ENCODE measurements at places on chromosomes 5 and 9.

DNA sequence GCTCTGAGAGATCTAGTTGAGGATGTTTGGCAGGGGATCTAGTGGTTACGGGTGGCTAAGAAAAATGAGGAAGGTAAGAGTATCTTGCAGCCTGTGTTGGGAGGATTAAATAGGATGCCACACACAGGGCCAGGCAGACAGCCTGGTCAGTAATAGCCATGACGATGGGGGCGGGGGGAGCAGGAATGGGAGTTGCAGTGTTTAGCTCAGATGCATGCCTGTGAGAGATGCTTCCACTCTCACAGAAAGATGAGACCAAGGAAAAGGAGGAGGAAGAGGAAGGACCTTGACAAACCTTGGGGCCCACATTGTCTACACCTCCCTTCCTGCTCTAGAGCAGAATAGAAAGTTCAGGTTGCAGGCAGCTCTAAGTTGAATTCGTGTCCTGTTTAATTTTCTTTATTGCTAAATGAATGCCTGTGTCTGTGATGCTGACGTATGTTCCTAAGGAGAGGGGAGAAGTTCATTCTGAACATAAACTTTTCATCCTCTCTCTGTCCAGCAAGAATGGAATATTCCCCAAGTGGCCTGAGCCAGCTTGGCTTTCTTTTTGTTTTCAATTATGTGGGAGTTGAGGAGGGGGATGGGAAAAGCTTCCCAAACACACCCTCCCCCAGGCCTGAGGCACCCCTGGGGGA is 28.7 kb downstream of the TGFBI start:
- H3K36me3 ChIP-seq, result no peaks in the 10 kb centered on the region
- no peaks in the 10 kb centered on the region for H3K27me3 ChIP-seq
- H3K27ac ChIP-seq, result no peak overlapping the region
- DNase-seq, result no peak

DNA sequence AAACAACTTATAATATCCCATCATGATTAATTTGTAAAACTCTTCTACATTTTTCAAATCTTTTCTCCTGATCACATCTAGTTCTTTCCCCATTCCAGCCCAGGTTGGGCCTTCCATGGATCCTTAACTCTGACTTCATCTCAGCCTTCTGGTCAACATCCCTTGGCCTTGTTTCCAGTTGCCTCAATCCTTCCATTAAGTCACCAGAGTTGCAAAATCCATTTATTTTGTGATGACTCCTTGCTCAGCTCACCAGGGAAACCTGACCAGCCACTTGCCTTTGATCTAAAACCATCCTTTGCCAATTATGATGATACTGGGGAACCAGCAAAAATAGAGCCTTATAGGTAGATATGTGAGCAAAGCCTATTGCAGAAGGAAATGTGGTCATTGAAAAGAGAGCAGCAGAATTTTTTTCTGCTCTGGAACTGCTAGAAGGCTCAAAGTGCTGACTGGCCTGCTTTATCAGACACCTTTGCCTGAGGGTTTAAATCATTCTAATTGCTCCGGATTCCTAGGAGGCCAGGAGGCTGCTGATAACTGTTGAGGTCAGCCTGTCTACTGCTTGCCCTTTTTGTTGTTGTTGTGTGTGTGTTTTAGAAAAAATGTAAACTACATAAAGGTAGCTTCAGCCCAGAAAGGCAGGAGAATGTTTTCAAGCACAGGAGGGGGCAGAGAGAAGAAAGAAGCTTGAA is 512.2 kb upstream of the GRIA1 start:
- no peaks in the 10 kb centered on the region for H3K4me1 ChIP-seq
- no peak overlapping the region for H3K27ac ChIP-seq
- H3K36me3 ChIP-seq, result no peaks in the 10 kb centered on the region
- no peaks in the 10 kb centered on the region for H3K27me3 ChIP-seq
- DNase-seq, result no peak
- no peak overlapping the region for H3K4me3 ChIP-seq

- H3K4me3 ChIP-seq, result no peak overlapping the region
- H3K27me3 ChIP-seq, result no peaks in the 10 kb centered on the region
- H3K36me3 ChIP-seq, result no peaks in the 10 kb centered on the region
- DNase-seq, result no peak
Observed at GRCh38 chr5:181001947-181002346, 13.3 kb downstream of the BTNL3 start.

DNA sequence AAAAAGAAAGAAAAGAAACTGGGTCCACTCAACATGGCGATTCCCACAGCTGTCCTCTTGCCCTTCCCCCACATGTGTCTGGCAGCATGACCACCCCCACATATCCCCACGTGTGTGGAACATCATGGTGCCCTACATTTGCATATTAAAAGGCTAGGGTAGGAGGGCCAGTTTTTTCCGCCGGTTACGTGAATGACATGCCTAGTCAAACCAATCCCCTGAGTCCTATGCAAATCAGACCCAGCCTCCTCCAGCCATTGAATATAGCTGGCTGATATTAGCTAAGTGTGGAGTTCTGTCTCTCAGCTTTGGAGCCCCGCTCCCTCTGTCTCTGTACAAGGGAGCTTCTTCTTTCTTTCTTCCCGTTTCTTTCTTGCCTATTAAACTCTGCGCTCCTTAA is 33.0 kb upstream of the CCDC112 start:
- peaks cover 15% of the 10 kb centered on the region for H3K27me3 ChIP-seq
- no peak for DNase-seq
- H3K4me3 ChIP-seq, result no peak overlapping the region

GRCh38 chr5:139147483-139148087 is 50.6 kb downstream of the SIL1 start:
- no peak for DNase-seq
- H3K36me3 ChIP-seq, result no peaks in the 10 kb centered on the region
- H3K4me3 ChIP-seq, result no peak overlapping the region
- no peaks in the 10 kb centered on the region for H3K4me1 ChIP-seq
- peaks cover 1% of the 10 kb centered on the region for H3K27me3 ChIP-seq
- no peak overlapping the region for H3K27ac ChIP-seq

- no peaks in the 10 kb centered on the region for H3K36me3 ChIP-seq
- no peak overlapping the region for H3K27ac ChIP-seq
- no peak for DNase-seq
Observed at GRCh38 chr5:76964060-76964459, 11.2 kb downstream of the CRHBP start.

GRCh38 chr5:113090336-113091106 is 113.9 kb downstream of the DCP2 start:
- peaks cover 4% of the 10 kb centered on the region for H3K27me3 ChIP-seq
- H3K4me3 ChIP-seq, result no peak overlapping the region

GRCh38 chr5:73938280-73938937 is 312.4 kb downstream of the ARHGEF28 start:
- no peak for DNase-seq
- no peak overlapping the region for H3K4me3 ChIP-seq
- H3K27me3 ChIP-seq, result peaks cover 12% of the 10 kb centered on the region
- H3K27ac ChIP-seq, result no peak overlapping the region

DNA sequence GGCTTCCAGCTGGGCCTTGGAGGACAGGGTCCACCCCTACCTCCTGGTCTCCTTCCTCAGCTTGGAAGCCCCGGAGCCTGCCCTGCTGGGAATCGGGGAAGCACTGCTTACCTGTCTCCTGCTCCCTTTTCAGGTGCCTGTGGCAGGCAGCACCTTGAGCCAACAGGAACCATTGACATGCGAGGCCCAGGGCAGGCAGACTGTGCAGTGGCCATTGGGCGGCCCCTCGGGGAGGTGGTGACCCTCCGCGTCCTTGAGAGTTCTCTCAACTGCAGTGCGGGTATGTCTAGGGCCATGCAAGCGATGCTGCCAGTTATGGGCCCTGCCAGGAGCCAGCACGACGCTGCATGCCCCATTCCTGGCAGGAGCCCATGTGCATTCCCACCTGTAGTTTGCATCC is 3.8 kb upstream of the CACFD1 start:
- H3K4me1 ChIP-seq, result peaks cover 2% of the 10 kb centered on the region
- H3K27me3 ChIP-seq, result no peaks in the 10 kb centered on the region

- no peaks in the 10 kb centered on the region for H3K36me3 ChIP-seq
- H3K4me3 ChIP-seq, result no peak overlapping the region
- H3K27ac ChIP-seq, result no peak overlapping the region
- no peaks in the 10 kb centered on the region for H3K27me3 ChIP-seq
- peaks cover 21% of the 10 kb centered on the region for H3K4me1 ChIP-seq
Observed at GRCh38 chr5:56273376-56273955, 40.3 kb upstream of the ANKRD55 start.

- H3K27ac ChIP-seq, result no peak overlapping the region
- peak; percentile 36 for DNase-seq
- H3K4me1 ChIP-seq, result peaks cover 8% of the 10 kb centered on the region
- peak overlapping the region; percentile 43 for H3K4me3 ChIP-seq
- H3K27me3 ChIP-seq, result peaks cover 19% of the 10 kb centered on the region
- H3K36me3 ChIP-seq, result no peaks in the 10 kb centered on the region
Observed at GRCh38 chr9:33719581-33720374, 75.6 kb upstream of the PRSS3 start.

- DNase-seq, result no peak
- H3K4me1 ChIP-seq, result peaks cover 19% of the 10 kb centered on the region
- H3K27me3 ChIP-seq, result no peaks in the 10 kb centered on the region
- H3K27ac ChIP-seq, result no peak overlapping the region
- H3K4me3 ChIP-seq, result no peak overlapping the region
Observed at GRCh38 chr5:60945813-60946187, 795 bp downstream of the NDUFAF2 start.

- no peak overlapping the region for H3K27ac ChIP-seq
- H3K4me1 ChIP-seq, result no peaks in the 10 kb centered on the region
- no peak overlapping the region for H3K4me3 ChIP-seq
- peaks cover 5% of the 10 kb centered on the region for H3K27me3 ChIP-seq
Observed at GRCh38 chr5:58106754-58107410, 353.0 kb downstream of the PLK2 start.

DNA sequence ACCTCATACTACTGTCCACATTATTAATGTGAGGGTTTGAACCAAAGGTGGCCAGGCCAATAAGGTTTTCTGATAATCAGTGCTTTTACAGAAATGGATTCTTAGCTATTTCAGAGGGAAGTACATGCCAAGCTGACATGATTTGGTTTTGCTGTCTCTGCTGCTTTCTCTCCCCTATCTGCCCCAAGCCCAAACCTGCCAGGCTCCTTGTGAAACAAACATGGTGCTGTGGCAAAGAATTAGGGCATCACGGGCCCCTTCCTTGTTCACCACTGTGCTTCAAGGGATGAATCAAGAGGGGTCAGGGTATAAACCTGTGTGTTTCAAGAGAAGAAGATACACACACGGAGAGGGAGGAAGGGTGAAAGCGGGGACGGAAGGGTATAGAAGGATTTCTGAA is 41.3 kb upstream of the SMU1 start:
- H3K36me3 ChIP-seq, result peaks cover 38% of the 10 kb centered on the region
- H3K4me3 ChIP-seq, result no peak overlapping the region
- H3K4me1 ChIP-seq, result peaks cover 35% of the 10 kb centered on the region
- H3K27me3 ChIP-seq, result no peaks in the 10 kb centered on the region

DNA sequence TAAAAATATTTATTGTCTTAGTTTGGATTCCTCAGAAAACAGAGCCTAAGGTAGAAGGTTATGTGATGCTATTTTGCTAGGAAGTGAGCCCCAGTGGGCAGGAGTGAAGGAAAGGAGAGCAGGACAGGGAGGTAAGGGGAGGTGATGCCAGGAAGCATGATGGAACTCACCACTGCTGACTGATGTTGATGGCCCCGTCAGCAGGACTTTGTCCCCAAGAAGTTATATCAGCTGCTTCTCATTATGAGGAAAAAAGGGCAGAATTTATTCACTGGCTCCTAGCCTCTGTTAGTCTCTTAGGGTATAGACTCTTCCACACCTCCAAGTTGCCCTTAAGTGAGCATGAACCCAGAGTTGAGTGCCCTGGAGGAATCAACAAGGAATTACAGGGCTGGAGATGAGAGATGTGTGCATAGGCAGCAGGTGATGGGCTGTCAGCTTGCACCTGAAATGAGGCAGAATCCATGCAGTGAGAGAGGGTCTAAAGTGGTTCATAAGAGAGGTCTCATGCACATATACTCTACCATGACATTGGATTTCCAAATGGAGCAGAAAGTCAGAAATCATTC is 120.6 kb upstream of the NIPBL start:
- no peak for DNase-seq
- peaks cover 13% of the 10 kb centered on the region for H3K27me3 ChIP-seq
- no peak overlapping the region for H3K4me3 ChIP-seq
- H3K4me1 ChIP-seq, result no peaks in the 10 kb centered on the region

DNA sequence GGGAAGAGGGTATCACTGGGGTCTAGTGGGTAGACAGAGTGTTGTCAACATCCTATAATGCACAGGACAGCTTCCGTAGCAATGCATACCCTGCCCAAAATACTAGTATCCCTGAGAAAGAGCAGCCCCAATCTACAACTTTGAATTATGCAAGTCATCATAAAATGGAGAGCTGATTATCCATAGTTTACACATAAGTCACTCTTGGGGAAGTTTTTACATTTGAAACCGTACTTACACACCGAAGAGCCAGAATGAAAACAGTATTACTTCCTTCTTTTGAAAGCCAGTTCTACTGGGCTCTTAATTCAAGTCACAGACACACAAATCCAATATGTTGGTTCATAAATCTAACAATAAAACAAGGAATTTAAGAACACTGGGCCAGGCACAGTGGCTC is 21.6 kb downstream of the RNF145 start:
- peak overlapping the region; percentile 68 for H3K27ac ChIP-seq
- no peak overlapping the region for H3K4me3 ChIP-seq
- peaks cover 40% of the 10 kb centered on the region for H3K4me1 ChIP-seq
- peaks cover 54% of the 10 kb centered on the region for H3K36me3 ChIP-seq
- H3K27me3 ChIP-seq, result no peaks in the 10 kb centered on the region
- no peak for DNase-seq

DNA sequence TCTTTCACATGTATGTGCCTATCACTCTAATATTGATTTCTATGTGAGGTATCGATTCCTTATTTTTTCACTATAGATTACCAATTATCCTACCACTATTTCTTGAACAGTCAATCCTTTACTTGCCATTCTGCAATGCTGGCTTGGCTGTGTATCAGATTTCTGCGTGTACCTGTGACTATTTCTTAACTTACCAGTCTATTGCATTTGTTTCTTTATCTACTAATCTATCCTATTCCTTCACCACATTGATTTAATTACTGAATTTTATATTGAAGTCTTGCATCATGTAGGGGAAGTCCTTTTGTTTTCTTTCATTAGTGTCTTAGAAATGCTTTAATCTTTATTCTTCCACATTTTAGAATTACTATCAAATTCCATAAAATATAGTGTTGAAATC is 684.8 kb downstream of the LRRC70 start:
- no peaks in the 10 kb centered on the region for H3K27me3 ChIP-seq
- H3K27ac ChIP-seq, result no peak overlapping the region
- H3K4me1 ChIP-seq, result no peaks in the 10 kb centered on the region
- no peaks in the 10 kb centered on the region for H3K36me3 ChIP-seq
- no peak for DNase-seq

DNA sequence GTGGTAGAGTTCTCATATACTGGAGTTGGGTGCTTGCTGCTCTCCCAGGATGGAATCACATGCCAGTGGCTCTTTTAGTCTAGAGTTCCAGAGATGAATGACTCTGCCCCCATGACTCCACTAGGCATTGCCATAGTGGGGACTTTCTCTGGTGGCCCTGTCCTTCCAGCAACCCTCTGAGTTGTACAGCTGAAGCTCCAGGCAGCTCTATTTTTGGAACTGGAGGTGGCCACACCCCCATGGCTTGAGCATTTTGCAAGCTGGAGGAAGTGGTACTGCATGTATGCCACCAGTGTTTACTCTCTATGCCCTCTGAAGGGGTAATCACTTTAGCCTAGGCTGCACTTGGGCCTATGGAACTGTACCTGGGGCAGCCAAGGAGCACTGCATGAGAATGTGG is 112.6 kb downstream of the RANBP17 start:
- no peak overlapping the region for H3K27ac ChIP-seq
- no peak overlapping the region for H3K4me3 ChIP-seq
- no peaks in the 10 kb centered on the region for H3K36me3 ChIP-seq
- no peak for DNase-seq
- no peaks in the 10 kb centered on the region for H3K27me3 ChIP-seq

GRCh38 chr9:133986774-133987445 is 5.2 kb downstream of the VAV2 start:
- no peak for DNase-seq
- H3K27me3 ChIP-seq, result peaks cover 14% of the 10 kb centered on the region
- H3K4me3 ChIP-seq, result no peak overlapping the region
- H3K4me1 ChIP-seq, result peaks cover 2% of the 10 kb centered on the region
- no peaks in the 10 kb centered on the region for H3K36me3 ChIP-seq
